ENCODE measurements at places on chromosomes 6 and 20.
A peak's percentile ranks its signal among the peaks of the same experiment; 100 is the strongest.

- no peak for DNase-seq
These were observed 8.4 kb upstream of the NR2E1 start for GRCh38 chr6:108157234-108157980.

DNA sequence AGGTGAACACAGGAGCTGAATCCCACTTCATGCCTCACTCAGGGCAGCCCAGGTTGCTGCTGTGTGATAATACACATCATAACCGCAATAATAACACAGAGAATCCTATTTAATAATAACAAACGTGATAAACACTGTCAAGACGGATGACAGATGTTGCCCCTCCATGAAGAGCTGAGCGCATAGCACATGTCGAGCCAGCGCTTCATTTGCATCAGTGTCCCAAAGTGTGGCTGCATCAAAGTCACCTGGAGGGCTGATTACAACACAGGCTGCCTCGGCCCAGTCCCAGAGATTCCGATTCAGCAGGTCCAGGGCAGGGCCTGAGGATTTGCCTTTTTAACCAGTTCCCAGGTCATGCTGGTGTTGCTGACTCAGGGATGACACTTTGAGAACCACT is 198.5 kb downstream of the QKI start:
- no peak for DNase-seq

DNA sequence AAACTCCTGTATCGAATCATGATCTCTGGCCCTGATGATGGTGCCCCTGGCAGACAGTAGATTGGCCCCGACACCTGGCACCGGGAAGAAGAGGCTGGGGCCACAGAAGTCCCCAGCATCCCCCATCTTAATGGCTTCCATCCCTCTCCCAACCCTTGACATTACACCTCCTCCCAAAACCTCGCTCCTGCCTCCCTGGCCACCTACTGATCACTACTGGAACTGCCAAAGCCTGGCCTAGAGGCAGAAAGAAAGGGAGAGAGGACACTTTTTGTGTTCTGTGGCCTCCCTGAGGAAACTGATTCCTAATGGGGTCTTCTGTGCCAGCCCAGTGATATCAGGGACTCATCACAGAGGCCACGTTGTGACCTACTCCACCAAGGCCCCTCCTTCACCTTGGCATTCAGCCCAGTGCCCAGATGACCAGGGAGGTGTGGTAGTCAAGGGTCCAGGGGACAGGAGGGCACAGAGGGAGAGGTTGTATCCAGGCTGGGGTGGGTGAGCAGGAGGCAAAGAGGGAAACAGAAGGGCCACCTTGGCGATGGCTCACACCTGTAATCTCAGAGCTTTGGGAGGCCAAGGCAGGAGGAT is 6.1 kb downstream of the C20orf173 start:
- DNase-seq = no peak

- no peak for DNase-seq
These were observed 12.3 kb upstream of the FAM110A start for GRCh38 chr20:821046-821730.

DNA sequence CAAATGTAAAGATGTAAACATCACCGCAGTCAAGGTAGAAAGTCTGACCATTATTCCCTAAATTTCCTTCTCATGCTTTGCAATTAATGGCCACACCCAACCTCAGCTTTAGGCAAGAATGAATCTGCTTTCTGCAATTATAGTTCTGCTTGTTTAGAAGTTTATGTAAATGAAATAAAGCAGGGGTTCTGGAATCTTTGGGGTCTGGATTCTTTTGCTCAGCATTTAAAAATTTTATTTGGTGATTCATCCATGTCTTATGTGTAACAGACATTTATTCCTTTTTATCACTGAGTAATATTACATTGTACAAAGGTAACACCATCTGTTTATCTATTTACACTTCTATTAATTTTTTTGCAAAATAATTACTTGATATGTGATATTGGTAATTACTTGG is 613.6 kb downstream of the UTRN start:
- DNase-seq = no peak

DNA sequence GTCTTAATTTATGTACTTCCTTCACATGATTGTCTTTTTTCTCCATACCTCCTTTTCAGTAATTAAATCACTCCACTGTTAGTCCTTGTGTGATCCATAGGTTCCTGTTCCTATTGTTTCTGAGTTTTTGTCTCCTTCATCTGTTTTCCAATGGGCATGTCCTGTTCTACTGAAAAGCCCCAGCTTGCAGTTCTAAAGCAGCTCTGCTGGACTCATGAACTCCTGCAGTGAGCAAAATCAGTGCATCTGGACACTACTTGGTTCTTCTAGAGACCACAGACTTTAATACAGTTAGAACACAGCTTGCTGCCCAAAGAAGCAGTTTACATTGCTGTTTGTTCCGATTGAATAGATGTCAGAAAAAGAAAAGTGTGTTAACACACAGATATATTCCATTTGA is 593.3 kb upstream of the HS3ST5 start:
- no peak for DNase-seq

GRCh38 chr6:91634791-91635190 is 1047.9 kb upstream of the MAP3K7 start:
- DNase-seq = no peak

DNA sequence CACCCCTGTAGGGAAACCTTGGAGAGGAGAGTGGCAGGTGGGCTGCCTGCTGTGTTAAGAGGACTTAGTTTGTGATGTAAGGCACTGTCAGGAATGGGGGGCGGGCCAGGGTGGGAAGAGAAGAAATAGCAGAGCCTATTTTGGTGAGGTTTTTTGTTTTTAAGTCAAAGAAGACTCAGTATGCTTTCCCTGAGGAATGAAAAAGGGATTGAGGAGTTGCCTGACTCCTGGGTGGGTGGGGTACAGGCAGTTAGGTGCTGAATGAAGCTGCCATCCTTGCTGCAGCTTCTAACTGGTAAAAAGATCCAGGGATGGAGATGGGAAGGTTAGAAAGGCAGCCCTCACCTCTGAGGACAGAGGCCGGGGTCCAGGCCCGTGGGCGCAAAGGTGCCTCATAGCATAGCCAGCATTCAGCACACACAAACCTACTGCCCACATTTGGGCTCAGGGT is 37.9 kb downstream of the PLCG1 start:
- DNase-seq = no peak

- no peak for DNase-seq
These were observed 30.7 kb downstream of the ASIP start for GRCh38 chr20:34271956-34272355.

DNA sequence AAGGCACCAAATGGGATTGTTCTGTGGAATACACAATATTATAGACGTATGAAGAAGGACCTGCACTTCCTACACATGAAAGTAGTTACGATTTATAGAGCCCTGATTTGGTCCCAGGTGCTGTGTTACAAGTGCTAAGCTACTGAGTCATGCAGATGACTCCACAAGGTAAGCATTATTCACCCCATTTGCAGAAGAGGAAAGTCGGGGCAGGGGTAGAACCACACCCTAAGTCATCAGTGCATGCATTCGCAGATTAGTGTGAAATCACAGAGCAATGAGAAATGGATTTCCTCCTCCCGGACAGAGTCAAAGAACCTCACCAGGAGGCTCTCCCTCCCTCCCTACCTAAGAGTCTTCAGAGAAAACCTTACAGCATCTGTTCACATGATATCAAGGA is 279.5 kb downstream of the LRFN2 start:
- DNase-seq = no peak

GRCh38 chr6:121435444-121436069 is at the start of gene GJA1:
GJA1 (plus strand) TSS chr6:121435646; CDS start chr6:121446848, 11,202 bp downstream.
- DNase-seq = no peak

DNA sequence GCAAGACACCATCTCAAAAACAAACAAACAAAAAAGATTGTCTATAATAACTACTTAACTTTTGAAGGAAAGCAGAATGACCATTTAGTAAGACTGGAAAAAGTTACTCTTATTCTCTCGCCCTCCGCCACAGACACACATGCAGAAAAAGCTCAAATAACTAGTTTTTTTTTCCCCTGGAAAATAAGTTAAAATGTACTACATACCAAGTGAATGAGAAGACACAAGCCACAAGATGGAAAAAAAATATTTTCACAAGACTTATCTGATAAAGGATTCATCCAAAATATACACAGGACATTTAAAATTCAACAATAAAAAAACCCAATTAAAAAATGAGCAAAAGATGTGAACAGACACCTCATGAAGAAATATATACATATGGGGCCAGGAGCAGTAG is 31.9 kb downstream of the NUDT3 start:
- DNase-seq = no peak

DNA sequence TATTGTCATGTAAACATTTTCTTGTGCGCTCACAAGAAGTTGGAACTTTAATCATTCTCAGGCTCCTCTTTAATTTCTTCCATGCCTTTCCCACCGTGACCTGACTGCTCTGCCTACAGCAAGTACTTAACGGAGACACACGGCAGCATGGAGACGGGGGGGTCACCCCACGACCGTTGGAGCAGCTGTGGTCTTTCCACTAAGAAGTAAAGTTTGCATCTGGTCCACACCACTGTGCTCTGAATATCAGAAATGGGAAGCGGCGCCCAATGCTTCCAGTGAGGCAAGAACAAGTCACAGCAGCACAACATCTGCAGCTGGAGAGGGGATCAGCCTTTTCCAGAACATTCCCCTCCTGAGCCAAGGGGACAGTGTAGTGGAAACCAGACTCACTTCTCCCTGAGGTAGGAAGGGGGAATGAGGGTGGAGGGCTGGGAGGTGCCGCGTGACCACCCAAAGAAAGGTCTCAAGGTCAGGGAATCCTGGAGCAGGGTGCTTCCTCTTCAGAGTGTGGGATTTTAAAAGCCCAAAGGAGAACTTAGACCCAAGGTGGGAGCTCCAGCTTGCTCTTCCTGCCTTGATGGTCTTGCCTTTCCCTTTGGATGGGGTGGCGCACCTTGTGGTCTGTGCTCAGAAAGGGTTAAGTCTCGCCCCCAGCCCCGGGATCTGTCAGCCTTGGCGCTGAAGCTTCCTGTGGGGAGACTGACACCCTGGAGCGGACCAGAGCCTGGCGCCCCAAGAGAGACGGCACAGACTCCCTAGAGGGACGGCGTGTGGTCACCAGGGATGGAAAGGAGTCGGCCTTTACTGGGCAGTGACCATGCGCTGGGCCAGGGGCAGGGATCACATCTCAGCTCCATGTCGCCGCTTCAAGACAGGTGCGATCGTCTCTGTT is 25.6 kb upstream of the SMOC2 start:
- no peak for DNase-seq

- no peak for DNase-seq
These were observed 44.7 kb upstream of the ADGRF4 start for GRCh38 chr6:47653706-47654105.

DNA sequence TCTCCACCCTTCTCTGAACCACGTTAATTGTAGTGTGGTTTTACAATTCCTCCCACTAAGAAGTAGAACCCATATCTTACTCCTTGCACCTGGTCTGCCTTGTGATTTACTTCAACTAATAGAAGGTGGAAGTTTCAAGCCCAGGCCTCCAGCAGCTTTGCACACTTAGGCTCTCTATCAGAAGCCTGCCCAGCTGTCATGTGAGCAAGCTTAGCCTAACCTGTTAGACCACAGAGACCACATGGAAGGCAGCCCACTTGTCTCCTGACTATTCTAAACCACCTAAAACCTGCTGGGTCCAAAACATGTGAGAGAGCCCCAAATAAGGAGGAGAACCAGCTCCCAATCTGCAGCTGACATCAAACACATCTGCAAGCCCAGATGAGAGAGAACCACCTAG is 127.6 kb upstream of the BTBD3 start:
- no peak for DNase-seq

GRCh38 chr20:43840382-43841070 is 74.1 kb upstream of the TOX2 start:
- DNase-seq = peak; percentile 13

DNA sequence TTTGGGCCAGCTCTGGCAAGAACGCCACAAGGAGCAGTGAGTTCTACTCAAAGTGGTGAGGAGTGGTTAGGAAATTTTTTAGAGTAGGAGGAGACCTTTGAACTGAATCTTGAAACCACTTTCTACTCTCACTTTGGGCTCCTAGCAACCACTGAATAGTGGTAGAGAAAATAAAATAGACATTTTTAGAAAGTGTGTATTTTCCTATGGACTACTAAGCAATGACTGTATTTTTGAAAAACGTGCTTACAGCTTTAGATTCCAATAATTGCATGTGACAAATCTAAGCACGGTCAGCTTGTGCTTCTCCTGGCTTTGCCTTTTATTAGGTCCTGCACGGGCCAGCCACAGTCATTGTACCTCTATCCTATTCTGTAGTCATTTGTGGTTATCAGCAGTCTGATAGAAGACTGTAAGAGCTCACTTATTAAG is 8.7 kb upstream of the IFNGR1 start:
- DNase-seq = no peak

DNA sequence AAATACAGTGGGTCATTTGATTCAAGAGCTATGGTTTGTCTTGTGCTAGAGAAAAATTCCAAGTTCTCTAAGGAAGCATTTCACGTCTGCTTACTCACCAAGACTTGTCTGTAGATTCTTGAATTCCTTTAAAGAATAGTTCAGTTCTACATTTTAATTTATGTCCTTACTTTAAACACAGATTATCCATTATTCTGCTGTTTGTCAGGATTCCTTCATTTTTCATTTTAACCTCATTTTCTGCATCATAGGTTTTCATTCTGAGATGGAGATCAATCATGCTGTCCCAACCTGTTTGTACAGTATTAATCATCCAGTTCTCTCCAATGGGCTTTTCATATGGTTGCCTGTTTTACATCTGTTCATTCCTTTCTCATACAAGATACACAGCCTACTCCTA is 24.5 kb upstream of the POPDC3 start:
- DNase-seq = no peak

- DNase-seq = no peak
These were observed 58.1 kb upstream of the SHLD1 start for GRCh38 chr20:5691918-5692618.

DNA sequence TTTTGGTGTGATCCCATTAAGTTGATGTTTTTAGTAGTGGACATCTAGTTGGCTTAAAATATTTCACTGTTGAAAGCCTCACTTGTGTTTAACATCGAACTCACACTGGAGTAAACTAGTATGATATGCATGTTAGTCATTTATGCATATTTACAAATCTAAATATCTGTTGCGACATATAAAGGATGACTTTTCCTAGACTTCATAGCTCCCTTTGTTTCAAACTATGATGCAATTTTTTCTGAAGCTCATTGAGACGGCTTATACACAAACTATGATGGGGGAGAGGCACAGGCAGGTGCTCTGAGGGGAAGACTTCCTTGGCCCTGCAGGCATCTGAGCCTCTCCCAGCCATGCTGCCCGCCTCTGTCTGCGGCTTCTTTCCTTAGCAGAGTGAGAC is 11.8 kb upstream of the FOXC1 start:
- no peak for DNase-seq
